ENCODE measurements at places on chromosomes 3 and 15.

- DNase-seq = no peak
Measured at GRCh38 chr3:194713299-194714136, 27.8 kb downstream of the FAM43A start.

DNA sequence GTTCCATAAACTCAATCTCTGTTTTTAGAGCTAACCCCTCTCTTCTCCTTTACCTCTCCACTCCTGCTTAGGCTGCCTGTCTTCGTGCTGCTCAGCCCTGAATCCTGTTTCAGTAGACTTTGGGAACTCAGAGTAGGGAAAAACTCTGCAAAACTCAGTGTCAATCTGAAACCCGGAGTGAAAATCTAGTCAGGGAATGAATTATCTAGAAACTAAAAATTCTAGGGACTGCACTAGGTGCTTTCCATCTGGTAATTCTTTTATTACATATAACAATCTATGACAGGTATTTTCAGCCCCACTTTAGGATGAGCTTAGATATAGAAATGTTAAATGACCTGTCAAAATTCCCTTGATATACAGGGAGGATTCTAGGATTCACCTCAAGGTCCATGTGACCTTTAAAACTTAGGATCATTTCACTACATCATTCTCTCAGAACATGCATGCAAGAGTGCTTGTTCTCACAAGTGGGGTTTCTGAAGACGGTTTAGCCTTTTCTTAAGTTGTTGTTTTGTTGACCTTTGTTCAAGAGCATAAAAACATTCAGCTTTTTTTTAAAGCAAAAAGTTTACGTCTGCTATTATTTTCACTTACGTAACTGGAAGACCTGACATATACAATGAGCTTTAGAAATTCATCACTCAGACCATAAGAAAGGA is 108.2 kb upstream of the MBNL1 start:
- no peak for DNase-seq

GRCh38 chr15:52331490-52332240 is 36.1 kb upstream of the MYO5C start:
- peak; percentile 63 for DNase-seq

GRCh38 chr15:59237924-59238331 is 31.3 kb downstream of the LDHAL6B start:
- no peak for DNase-seq

DNA sequence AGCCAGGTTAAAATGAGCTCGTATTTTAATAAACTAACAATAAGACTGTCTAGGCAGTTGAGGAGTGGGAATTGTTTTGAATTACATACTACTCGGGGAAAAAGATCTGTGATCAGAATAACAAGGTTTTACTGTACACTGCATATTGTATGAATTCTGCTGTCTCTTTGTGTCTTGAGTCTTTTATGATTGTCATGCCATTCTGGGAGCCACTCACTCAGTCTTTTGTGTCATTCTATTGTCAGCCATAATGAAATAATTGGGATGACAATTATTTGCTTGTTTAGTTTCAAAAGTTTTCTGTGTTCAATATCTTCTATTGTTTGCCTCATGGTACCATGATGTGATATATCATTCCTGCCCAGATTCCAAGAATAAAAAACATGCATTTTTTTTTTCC is 339.6 kb upstream of the TBL1XR1 start:
- DNase-seq = no peak

DNA sequence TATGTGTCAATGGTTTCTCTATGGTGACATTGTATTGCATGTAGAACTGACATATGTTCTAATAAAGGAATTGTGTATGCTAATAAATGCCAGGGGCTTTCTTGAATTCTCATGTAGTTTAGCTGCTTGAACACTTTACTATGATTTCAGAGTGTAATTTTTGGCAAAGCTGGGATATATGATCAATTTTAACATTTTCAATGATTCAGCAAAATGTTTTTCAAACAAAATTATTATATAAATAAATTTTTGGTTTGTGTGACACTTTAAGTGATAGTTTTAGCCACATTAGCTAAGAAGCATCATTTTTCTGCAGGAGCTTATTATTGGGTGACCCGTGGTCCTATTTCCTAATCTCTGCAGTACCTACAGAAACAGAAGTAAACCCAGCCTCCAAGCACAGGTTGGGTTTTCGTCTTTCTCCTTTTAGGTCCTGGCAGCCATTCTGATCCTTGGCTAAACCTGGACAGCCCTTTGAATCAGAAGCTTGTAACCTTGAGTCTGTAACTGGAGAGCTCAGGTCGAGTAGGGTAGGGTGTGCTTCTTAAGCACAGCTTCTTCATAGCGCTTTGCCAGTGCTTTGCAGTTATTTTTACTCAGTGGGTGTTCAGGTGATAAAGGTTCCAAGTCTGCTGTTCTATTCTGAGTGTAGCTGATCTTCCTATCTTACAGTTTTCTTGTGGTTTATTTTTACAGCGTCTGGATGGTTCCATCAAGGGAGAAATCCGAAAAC is 74.2 kb downstream of the CHD2 start:
- DNase-seq = no peak

- no peak for DNase-seq
Measured at GRCh38 chr3:171956705-171957104, 82.7 kb upstream of the FNDC3B start.

Measured in umbilical cord (tissue), 2 donors.